ENCODE measurements at places on chromosomes 12 and 14.

GRCh38 chr12:94718114-94718513 lies 67.8 kb upstream of the TMCC3 start:
- DNase-seq = peak; percentile 69

- peak; percentile 23 for DNase-seq
These were observed 70.0 kb downstream of the KIF21A start for GRCh38 chr12:39372929-39373328.

DNA sequence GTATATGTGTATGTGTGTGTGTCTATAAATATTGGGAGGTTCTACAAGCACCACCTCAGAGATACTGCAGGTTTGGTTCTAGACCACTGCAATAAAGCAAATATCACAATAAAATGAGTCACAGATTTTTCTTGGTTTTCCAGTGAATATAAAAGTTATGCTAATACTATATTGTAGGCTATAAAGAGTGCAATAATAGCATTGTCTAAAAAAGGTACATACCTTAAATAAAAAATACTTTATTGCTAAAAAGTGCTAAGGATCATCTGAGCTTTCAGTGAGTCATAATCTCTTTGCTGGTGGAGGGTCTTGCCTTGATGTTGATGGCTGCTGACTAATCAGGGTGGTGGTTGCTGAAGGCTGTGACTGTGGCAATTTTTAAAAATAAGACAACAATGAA lies 111.1 kb downstream of the VEZT start:
- DNase-seq = no peak

DNA sequence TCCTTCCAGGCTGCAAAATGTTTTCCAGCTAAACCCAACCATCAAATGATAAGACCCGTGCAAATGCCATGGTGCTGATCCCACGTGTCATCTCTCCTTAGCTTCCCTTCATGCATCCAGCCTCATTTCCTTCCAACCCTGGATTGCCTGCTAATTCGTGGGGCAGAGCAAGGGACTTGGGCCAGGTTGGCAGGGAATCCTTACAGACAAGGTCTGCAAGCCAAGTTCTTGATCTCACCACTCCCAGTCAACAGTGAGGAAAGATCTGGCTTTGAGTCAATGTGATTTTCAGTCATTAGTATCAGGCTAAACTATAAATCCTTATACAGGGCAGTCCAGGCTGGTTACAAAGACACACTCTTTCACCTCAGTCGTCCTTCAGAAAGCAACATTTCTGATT lies 150.9 kb downstream of the ANO2 start:
- DNase-seq = no peak

DNA sequence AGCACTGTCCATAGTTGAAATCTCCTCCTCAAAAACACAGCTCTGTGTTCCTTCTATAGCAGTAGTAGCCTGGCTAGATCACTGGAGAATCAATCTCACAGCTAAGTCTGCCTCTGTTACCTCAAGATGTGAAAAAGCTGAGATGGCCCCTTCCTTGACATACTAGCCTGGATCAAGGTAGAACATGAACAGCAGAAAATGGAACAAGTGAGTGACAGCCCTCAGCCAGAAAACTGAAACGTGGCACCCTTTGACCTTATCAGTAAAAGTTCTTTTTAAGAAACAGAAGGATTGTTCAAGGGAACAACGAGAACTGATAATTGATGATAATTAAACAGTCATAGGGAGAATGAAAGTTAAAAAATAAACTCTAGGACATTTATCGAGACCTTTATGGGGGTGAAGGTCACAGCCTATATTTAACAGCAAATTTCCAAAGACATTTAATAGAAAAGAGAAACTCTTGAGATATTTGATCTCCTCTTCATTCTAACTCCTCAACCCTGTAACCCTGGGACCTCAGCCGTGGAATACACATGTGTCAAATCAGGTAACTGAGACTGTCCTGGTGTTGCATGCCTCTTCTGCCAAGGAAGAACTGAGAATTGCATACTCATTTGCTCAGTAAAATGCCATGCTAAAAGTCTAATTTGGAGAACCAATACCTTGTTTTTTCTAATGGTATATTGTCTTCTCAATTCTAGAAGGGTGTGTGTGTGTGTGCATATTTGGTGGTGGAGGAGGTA lies 258.0 kb upstream of the ATP2B1 start:
- no peak for DNase-seq

- DNase-seq = no peak
These were observed 21.0 kb downstream of the PIGH start for GRCh38 chr14:67579040-67579439.

Data from NCI-H510A treated with DMSO at 0.1 percent for 48 hours (cell line).